ENCODE measurements at places on chromosomes 16 and 17. TPM values are rescaled to one million over a fixed set of nuclear protein-coding genes. Genes with fewer than 3 reads are reported as not detected.

DNA sequence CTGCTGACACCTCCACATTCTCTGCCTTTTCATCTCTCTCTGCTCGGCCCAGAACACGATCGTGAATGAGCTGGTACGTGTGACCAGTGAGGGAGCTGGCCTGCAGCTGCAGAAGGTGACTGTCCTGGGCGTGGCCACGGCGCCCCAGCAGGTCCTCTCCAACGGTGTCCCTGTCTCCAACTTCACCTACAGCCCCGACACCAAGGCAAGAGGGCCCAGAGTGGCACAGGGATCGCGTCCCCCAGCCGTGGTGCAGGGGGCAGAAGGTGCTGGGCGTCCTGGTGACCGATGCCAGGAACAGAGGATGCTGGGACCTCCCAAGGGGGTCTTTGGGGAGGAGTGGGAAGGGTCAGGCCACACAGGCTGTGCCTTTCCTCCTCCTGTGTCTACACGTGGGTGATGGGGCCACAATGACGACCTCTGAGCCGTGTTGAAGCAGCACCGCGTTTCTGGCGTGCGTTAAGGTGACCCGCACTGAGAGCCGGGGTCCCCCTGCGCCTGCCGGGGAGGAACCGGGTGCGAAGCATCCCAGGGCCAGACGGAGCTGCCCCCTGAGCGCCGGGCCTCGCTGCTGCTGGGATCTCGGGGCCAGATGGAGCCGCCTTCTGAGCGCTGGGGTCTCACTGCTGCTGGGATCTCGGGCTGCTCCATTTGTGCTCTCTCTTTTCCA lies 17.4 kb downstream of the GAA start:
- H3K4me3 ChIP-seq: no peak overlapping the region
- H3K27ac ChIP-seq: no peak overlapping the region
- no peak for DNase-seq
- peaks cover under 1% of the 10 kb centered on the region for H3K4me1 ChIP-seq
- H3K36me3 ChIP-seq: no peaks in the 10 kb centered on the region

DNA sequence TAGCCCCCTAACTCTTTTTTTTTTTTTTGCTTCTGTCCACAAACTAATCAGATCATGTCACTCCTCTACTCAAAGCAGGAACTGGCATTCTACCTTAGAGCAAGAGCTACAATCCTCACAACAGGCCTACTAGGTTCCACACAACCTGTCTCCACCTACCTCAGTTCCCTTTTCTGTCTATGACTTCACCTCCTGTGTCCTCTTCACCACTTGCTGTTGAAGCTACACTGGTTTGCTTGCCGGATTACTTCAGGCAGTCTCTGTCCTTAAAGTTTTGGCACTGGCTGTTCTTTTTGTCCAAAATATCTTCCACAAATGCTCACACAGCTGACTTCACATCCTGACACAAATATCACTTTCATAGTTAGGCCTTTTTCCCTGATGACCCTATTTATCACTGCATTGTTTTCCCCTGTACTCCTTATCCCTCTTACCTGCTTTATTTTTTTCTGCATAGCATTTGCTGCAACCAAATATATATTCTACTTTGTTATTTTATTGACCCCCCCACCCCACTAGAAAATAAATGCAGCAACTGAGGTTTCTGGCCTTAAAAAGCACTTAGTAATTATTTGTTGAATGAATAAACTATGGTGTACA lies 72.0 kb downstream of the KANSL1 start:
- DNase-seq: no peak
- no peak overlapping the region for H3K4me3 ChIP-seq
- no peaks in the 10 kb centered on the region for H3K27me3 ChIP-seq
- H3K27ac ChIP-seq: no peak overlapping the region

DNA sequence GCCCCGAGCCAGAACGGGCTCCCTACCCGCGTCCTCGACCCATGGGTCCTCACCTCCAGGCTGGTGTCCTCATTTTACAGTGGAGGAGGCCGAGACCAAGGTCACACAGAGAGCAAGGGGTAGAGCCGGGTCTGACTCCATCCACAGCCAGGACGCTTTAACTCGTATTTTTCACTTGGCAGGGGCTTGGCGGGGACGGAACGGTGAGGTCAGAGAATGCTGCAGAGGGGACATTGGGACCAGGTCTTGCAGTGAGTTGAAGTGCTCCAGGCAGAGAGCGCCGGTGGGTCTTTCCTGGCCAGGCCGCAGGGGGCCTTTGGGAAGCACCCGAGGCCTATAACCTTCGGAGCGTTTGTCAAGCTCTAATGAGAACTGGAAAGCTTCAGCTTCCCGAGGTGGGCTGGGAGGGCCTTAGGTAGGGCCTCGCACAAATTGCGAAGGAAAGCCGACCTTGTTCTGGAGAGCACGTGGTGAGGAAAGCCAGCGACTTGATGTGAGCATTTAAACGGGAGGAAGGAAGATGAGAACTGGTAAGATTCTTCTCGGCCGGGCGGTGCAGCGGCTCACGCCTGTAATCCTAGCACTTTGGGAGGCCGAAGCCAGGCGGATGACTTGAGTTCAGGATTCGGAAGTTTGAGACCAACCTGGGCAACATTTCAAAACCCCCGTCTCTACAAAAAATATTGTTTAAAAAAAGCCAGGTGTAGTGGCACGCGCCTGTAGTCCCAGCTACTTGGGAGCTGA lies 908 bp upstream of the CLUH start:
- no peaks in the 10 kb centered on the region for H3K4me1 ChIP-seq
- H3K36me3 ChIP-seq: no peaks in the 10 kb centered on the region
- H3K27ac ChIP-seq: no peak overlapping the region
- no peak for DNase-seq
- H3K27me3 ChIP-seq: peaks cover 31% of the 10 kb centered on the region

DNA sequence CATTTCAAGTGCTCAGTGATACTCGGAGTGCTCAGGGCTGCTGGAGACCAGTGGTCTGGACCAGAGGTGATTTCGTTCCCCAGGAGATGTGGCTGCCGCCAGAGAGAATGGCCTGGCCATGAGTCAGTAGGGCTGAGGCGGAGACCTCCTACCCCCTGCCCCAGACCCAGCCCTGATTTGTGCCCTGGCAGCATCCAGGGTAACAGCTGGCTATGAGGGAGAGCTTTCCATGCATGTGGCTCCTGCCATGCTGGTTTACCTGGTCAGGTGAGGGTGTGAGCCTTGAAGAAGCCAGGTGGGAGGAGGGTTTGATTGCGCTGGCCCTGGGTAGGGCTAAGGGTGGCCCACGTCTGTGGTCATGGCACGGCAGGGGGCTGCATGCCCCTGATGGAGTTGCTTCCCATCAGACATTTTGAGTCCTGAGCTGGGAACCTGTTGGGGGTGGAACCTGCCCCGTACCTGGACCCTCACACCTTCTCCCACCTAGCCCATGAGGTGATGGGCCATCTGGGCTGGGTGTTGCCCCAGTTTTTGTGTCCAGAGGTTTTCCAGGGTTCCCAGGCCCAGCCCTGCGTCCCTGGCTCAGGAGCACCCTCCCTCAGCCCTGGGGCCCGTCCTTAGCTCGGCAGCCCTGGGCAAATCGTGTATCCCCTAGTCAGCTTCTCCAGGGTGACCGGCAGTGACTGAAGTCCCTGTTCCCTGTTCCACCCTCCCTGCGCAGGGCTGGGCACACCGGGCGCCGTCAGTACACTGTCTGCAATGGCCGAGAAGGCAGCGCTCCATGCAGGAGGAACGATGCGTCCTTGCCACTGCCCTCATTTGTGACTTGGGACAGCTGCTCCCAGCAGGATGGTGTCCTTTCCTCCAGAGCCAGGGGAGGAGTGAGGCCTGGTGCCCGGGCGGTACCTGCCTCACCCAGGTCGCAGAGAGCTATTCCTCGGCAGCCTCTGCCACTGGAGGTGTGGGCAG lies 9.0 kb upstream of the CSNK1D start:
- H3K36me3 ChIP-seq: no peaks in the 10 kb centered on the region
- no peaks in the 10 kb centered on the region for H3K27me3 ChIP-seq
- DNase-seq: no peak
- peaks cover 5% of the 10 kb centered on the region for H3K4me1 ChIP-seq
- no peak overlapping the region for H3K27ac ChIP-seq

DNA sequence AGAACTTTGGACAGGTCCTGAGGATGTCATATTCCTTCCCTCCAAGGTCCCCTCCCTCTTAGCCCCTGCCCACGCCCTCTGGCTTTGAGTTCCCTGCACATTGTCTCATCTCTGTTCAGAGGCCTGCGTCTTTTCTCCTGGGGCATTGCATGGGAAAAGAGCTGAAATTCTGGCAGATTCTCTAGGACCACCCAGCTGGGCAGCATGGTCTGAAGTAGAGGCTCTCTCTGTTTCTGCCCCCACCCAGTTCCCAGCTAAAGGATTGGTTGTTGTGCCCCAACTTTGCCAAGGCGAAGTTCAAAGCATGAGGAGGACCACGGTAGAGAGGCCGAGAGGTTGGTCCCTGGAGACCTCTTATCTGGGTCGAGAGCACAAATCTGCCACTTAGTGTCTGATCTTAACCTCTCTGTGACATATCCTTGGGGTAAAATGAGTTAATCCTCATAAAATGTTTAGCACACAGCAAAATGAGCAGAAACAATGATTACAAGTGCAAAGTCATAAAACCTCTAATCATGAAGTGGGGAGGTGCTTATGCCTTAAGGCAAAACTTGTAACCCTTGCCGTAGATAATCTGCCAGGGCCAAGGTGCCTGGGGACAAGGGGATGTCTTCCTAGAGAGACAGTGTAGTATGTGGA lies 2.4 kb downstream of the ABAT start:
- H3K27me3 ChIP-seq: peaks cover 45% of the 10 kb centered on the region
- H3K36me3 ChIP-seq: no peaks in the 10 kb centered on the region
- H3K4me1 ChIP-seq: peaks cover 4% of the 10 kb centered on the region
- DNase-seq: no peak

DNA sequence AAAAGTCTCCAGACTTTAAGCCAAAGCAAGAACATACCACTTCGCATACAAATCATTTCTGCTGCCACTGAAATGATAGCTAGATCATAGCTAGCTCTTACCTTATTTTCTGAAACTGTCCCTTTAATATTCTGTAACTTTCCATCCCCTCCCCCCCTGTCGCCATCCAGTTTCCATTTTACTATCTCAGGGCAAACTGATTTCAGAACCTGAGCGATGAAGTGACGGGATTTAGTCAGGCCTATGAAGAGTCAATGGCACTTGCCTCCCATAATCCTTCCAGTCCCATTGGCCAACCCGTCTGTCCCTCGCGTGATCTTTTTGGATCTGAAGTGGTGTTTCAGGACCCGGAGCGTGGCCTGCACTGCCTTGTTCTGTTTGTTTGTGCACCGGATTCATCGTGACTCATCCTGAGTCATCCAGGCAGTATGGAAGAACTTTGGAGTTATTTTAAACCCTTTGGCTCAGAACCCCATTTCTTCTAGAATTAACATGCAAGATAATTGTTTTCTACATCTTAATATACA lies 199.8 kb upstream of the CHMP6 start:
- no peaks in the 10 kb centered on the region for H3K36me3 ChIP-seq
- H3K27ac ChIP-seq: no peak overlapping the region
- no peak for DNase-seq

DNA sequence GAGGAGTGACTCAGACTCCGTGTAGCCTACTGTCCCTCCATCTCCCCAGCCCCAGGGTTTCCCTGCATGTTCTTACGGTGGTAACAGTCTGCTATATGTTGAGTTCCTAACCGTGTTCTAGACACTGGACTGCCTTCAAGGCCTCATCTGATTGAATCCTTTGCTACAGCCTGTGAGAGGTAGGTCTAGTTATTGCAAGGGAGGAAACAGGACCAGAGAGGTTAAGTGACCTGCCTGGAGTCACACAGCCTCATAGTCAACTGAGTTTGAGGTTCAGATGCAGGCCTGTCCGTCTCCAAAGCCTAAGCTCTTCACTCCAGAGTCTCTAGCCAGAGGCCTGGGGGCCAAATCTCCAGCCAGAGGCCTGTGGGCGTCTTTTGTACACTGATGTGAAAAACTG lies 98.0 kb downstream of the SDR42E1 start:
- DNase-seq: no peak
- H3K4me3 ChIP-seq: no peak overlapping the region
- no peak overlapping the region for H3K27ac ChIP-seq
- no peaks in the 10 kb centered on the region for H3K4me1 ChIP-seq
- no peaks in the 10 kb centered on the region for H3K36me3 ChIP-seq

DNA sequence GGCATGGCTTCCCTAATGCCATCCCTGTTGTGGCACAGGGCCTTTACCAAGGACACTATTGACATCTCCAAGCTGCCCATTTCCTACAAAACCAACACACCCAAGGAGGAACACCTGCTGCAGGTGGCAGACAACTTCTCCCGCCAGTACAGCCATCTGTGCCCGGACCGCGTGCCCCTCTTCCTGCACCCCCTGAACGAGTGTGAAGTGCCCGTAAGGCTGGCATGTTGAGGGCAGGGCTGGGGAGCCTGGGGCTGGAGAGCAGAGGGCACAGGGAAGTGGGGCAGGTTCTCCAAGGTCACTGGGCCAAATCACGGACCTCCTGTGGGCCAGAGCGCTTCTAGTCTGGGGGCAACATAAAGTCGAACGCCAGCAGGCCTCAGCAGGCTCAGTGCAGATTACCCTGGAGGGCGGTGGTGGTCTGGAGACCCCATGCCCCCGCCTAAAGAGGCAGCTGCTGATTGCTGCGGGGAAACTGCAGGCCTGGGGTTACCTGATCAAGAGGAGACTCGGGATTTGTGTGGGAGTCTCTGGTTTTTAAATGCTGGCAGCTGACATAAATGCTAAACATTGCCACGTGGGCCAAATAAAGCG lies 4.3 kb downstream of the DRC7 start:
- H3K4me1 ChIP-seq: peaks cover 16% of the 10 kb centered on the region
- H3K36me3 ChIP-seq: no peaks in the 10 kb centered on the region

- no peaks in the 10 kb centered on the region for H3K36me3 ChIP-seq
- peaks cover 31% of the 10 kb centered on the region for H3K27me3 ChIP-seq
- H3K4me1 ChIP-seq: no peaks in the 10 kb centered on the region
- peak; percentile 91 for DNase-seq
- H3K27ac ChIP-seq: no peak overlapping the region
- H3K4me3 ChIP-seq: no peak overlapping the region
Measured at GRCh38 chr16:85819245-85819644, 19.8 kb downstream of the COX4I1 start.

DNA sequence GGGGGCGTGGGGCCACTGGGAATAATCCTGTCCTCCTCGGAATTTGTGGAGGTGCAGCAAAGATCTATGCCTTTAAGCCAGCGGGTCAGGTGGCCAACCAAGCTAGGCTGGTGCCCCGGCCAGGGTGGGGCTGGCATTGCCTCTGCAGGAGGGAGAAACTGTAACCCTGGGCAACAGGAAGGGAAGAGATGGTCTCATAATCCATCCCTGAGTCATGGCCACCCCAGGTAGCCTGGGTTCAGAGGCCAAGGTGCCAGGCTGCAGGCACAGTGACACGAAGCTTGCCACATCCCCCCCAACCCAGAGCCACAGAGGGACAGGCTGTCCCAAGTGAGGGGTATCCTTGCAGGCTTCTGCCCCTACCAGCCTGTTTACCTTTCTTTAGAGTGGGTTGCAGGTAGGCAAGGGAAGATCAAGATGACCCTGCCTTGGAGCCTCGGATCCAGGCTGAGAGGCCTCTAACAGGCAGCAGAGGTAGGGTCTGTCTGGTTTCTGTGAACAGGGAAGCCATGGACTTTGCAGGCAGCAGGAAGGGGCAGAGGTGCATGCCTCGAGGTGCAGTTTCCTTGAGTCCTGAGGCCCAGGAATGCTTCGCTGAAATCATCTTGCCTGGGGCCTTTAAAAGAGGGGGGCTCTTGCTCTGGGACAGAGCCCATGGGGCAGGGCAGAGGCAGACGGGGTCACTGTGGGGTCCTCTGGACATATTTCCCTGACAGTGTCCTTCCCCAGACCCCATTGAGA lies 4.0 kb downstream of the LASP1 start:
- peaks cover 2% of the 10 kb centered on the region for H3K27me3 ChIP-seq
- DNase-seq: peak; percentile 4
- H3K4me3 ChIP-seq: no peak overlapping the region
- H3K4me1 ChIP-seq: peaks cover 28% of the 10 kb centered on the region
- no peaks in the 10 kb centered on the region for H3K36me3 ChIP-seq

Gene AATK
- total RNA-seq: 0.32 TPM

Gene MAPT
- 1.4 TPM for total RNA-seq
